ENCODE measurements at places on chromosomes 2 and 18. TPM values are rescaled to one million over a fixed set of nuclear protein-coding genes. Genes with fewer than 3 reads are reported as not detected.

Gene EHD3
- total RNA-seq, result 1.5 TPM

Gene SIX3
- not detected for total RNA-seq

Gene BCL11A
- not detected for total RNA-seq

Gene MROH2A
- total RNA-seq, result not detected

Gene NT5C1B
- not detected for total RNA-seq

Gene CCDC148
- total RNA-seq, result not detected

Gene PTCD3
- total RNA-seq, result 169 TPM

Gene MEIS1
- total RNA-seq, result not detected

Gene PRPF40A
- 166 TPM for total RNA-seq

Gene KIF5C
- total RNA-seq, result 16.9 TPM

Gene PRKAG3
- total RNA-seq, result not detected

GRCh38 chr2:10924441-10924840 lies 12.7 kb downstream of the KCNF1 start:
- no peaks in the 10 kb centered on the region for H3K36me3 ChIP-seq
- no peaks in the 10 kb centered on the region for H3K4me1 ChIP-seq

DNA sequence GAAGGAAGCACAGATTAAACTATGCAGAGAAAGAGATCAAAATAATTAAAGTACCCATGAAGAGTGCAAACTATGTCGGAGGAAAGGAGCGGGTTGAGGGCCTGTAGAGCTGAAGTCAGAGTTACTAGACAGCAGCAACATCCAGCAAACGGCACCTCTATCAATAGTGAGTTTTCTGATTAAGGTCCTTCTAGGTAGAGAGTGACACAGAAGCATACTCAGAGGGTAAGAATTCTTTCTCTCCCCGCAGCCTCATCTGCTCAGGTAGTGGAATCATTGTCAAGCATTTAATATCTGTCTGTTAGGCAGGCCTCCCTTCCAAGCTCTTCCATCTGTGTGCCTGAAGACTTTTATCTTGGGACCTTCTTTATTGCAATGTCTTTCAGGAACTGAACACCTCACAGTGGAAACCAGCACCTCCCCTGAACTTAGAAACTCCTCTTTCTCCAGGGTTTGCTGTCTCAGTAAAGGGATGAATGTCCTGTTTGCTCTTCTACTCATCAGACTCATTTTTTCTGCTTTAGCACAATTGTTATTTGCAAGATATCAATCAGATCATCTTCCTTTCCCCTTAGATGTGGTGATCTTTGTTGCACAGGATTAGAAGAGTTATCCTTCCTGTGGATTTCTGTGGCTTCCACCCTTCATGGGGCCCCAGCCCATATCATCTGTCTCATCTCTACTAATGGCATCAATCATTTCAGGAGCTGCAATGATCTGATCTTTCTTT lies 28.8 kb downstream of the SP140 start:
- H3K36me3 ChIP-seq, result peaks cover 33% of the 10 kb centered on the region
- H3K27me3 ChIP-seq, result no peaks in the 10 kb centered on the region
- no peak overlapping the region for H3K4me3 ChIP-seq

GRCh38 chr18:28045176-28045810 lies 131.6 kb downstream of the CDH2 start:
- no peak for DNase-seq
- H3K27ac ChIP-seq, result no peak overlapping the region
- H3K4me1 ChIP-seq, result no peaks in the 10 kb centered on the region
- H3K4me3 ChIP-seq, result no peak overlapping the region

- H3K4me1 ChIP-seq, result no peaks in the 10 kb centered on the region
- H3K4me3 ChIP-seq, result no peak overlapping the region
- DNase-seq, result no peak
- no peaks in the 10 kb centered on the region for H3K36me3 ChIP-seq
Observed at GRCh38 chr2:121253021-121253673, 31.9 kb downstream of the TFCP2L1 start.

DNA sequence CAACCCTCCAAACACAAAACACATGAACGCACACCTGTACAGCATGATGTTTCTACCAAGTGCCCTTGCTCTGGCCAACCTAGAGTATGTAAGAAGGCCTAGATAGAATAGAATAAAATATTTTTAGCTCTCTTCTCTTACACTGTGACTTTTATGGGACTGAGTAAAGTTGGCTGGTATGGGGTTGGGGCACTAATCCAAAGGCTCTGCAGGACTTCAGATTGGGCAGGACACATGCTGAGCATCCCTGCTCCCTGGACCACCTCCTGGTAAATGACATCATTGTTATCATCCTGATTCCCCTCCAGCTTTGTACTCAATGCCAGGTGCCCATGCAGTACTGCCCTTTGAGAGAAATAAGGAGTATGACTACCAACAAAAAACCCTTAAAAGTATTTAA lies 322.2 kb downstream of the SLC8A1 start:
- H3K4me3 ChIP-seq, result no peak overlapping the region
- no peak for DNase-seq
- peak overlapping the region; percentile 13 for H3K27ac ChIP-seq
- H3K4me1 ChIP-seq, result peaks cover 11% of the 10 kb centered on the region
- peaks cover 3% of the 10 kb centered on the region for H3K36me3 ChIP-seq

GRCh38 chr2:60806595-60806987 lies 50.5 kb downstream of the PAPOLG start:
- no peak for DNase-seq
- peaks cover 46% of the 10 kb centered on the region for H3K4me1 ChIP-seq
- peaks cover 2% of the 10 kb centered on the region for H3K36me3 ChIP-seq
- no peaks in the 10 kb centered on the region for H3K27me3 ChIP-seq
- H3K4me3 ChIP-seq, result peak overlapping the region; percentile 56

GRCh38 chr2:235546151-235546435 lies 52.2 kb downstream of the AGAP1 start:
- no peak overlapping the region for H3K4me3 ChIP-seq
- no peaks in the 10 kb centered on the region for H3K27me3 ChIP-seq
- no peaks in the 10 kb centered on the region for H3K36me3 ChIP-seq
- DNase-seq, result no peak
- no peak overlapping the region for H3K27ac ChIP-seq
- no peaks in the 10 kb centered on the region for H3K4me1 ChIP-seq

GRCh38 chr2:27863146-27863545 lies 27.0 kb downstream of the RBKS start:
- H3K36me3 ChIP-seq, result no peaks in the 10 kb centered on the region
- no peak for DNase-seq
- H3K4me1 ChIP-seq, result peaks cover 7% of the 10 kb centered on the region
- peaks cover 1% of the 10 kb centered on the region for H3K27me3 ChIP-seq

DNA sequence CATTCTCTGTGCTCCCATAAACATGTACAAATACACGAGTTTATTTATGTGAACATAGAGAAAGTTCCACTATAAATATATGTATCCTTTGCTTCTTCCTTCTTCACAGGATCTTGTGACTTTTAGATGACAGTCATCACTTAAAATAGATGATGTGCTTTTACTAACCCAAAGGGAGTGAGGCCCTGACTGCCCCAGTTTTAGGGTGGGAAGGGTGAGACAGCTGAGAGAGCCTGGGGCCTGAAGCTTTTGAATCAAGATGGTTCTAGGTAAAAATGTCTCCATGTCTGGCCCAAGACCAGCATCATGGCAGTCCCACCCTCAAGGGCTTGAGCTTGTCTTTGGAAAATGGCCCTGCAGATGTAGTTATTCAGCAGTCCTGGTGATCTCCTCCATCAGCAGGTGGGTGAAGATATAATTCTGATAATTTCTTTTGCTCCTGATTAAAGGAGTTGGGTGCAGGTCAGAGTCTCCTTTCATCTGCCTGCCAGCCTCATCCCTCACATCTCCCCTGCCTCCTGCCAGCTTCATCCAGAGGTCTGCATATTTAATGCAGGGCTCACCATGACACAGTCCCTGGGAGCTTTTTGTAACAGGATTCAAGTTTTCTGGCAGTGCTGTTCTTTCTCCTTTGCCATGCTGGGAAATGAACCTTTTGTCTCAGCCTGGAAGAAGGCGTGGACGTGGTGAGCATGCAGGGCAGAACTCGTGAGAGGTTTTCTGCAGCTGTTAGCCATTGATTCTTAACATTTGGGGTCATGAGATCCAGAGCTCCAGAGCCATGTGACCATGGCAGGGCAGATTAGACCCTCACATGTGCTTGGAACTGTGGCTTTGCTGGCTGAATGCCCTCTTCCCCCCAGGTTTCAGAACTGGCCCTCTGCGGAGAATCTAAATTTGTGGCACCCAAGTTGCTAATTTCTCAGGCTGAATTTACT lies 2.7 kb downstream of the HRH4 start:
- no peaks in the 10 kb centered on the region for H3K36me3 ChIP-seq
- no peak overlapping the region for H3K27ac ChIP-seq
- peaks cover 5% of the 10 kb centered on the region for H3K27me3 ChIP-seq
- peaks cover 31% of the 10 kb centered on the region for H3K4me1 ChIP-seq
- DNase-seq, result no peak

DNA sequence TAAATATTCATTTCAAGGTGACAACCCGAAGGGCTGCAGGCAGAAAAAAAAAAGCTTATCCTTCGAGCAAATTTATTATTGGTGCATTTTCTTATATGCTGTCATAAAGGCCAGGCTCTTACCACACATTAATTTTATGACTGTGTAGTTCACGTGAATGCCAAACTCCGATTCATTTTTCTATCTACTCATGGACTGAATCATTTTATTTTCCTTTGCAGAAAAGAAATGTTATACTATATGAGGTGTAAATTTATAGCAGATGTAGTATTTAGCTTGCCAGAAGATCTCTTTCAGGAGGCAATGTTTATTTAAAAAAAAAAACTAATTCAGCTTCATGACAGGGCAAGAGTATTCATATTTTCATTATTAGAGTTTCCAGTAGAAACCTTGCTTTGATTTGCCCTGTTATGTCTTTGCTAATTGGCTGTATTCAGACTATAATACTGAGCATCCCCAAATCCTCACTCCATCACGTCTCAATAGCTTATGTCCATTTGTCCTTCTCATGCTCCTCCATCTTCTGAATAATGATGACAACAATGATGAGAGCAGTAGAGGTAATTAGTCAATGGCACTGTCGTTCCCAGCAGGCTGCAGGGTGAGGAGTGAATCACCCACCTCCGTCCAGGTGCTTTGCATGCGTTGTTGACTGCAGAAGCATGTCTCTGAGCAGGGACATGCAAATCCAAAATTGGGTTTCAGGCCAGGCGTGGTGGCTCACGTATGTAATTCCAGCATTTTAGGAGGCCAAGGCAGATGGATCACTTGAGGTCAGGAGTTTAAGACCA lies 101.1 kb upstream of the RAB12 start:
- H3K27me3 ChIP-seq, result peaks cover 2% of the 10 kb centered on the region
- no peak for DNase-seq
- H3K4me1 ChIP-seq, result no peaks in the 10 kb centered on the region
- H3K36me3 ChIP-seq, result no peaks in the 10 kb centered on the region
- H3K4me3 ChIP-seq, result no peak overlapping the region
- H3K27ac ChIP-seq, result no peak overlapping the region

DNA sequence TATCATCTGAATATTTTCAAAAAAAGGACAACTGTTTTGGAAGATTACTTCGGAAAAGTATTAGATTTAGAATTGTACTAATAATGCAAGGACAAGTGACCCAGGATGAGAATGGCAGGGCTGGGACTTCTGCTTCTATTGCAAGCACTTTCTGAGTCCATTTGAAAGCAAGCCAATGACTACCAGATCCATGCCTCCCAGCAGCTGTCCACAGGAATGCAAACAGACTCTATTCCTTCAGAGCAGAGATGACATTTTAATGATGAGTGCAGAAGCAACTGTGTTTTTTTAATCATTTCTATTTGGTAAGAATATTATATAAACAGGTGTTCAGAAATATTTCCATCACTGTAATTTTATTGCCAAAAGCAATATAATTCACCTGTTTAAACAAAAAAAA lies 456.7 kb downstream of the SOX11 start:
- no peak overlapping the region for H3K4me3 ChIP-seq
- H3K27me3 ChIP-seq, result no peaks in the 10 kb centered on the region
- no peaks in the 10 kb centered on the region for H3K36me3 ChIP-seq

GRCh38 chr2:71528749-71529148 lies 75.4 kb downstream of the DYSF start:
- H3K36me3 ChIP-seq, result no peaks in the 10 kb centered on the region
- H3K4me1 ChIP-seq, result peaks cover 7% of the 10 kb centered on the region
- DNase-seq, result no peak

- H3K4me3 ChIP-seq, result no peak overlapping the region
- peaks cover 66% of the 10 kb centered on the region for H3K36me3 ChIP-seq
- no peak for DNase-seq
Observed at GRCh38 chr2:231172025-231172424, 26.4 kb upstream of the ARMC9 start.

DNA sequence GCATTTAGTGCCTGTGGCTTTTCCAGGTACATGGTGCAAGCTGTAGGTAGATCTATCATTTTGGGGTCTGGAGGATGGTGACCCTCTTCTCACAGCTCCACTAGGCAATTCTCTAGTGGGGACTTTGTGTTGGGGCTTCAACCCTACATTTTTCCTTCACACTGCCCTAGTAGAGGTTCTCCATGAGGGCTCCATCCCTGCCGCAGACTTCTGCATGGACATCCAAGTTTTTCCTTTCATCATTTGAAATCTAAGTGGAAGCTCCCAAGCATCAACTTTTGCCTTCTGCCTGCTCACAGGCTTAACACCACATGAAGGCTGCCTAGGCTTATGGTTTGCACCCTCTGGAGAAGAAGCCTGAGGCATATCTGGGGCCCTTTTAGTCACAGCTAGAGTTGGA lies 492.7 kb downstream of the PIK3C3 start:
- DNase-seq, result no peak
- H3K27ac ChIP-seq, result no peak overlapping the region
- no peaks in the 10 kb centered on the region for H3K4me1 ChIP-seq
- H3K4me3 ChIP-seq, result no peak overlapping the region
- H3K36me3 ChIP-seq, result no peaks in the 10 kb centered on the region
- no peaks in the 10 kb centered on the region for H3K27me3 ChIP-seq

DNA sequence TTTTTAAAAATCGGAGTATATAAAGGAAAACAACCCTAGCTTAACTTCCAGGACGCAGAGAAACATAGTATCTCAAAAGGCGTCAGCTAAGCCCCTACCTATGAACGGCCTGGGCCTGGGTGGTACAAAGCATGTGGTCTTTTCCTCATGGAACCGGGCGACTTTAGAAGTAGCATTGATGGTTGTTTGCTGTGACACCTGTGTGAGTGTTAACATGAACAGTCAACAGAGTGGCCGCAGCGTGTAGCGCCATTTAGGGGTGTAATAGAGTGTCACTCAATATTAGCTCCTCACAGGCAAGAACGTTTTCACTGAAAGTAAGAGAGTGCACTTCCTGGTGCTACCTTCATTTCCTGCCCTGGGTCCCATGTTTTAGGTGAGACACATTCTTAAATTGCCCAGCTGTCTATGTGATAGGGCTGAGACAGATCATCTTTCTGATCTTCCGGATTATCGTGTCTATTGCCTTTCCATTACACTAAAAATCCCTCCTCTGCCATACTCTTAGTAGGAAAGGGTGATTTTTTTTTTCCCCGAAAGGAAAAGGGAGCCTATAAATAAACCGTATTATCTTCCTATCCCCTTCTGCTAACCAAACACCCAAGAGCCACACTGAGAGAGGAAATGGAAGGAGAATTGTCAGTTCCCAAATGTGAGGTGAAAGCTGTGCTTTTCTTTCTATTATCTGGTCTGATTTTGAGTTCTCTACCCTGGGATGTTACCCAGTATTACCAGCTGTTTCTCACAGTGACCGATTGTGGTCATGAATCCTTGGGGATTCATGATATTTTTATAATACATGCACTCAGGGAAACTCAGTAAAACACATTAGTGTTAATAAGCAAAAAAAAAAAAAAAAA lies 1.3 kb downstream of the GORASP2 start:
- peaks cover 32% of the 10 kb centered on the region for H3K4me1 ChIP-seq
- peaks cover 18% of the 10 kb centered on the region for H3K36me3 ChIP-seq
- peak; percentile 88 for DNase-seq
- H3K27me3 ChIP-seq, result no peaks in the 10 kb centered on the region
